Activated CD4-positive, alpha-beta T cell treated with anti-CD3 and anti-CD28 coated beads, Interleukin-2, amount 50 U/mL, for 4 hours (primary cell): ENCODE measurements at places on chromosomes 1 and 21.

DNA sequence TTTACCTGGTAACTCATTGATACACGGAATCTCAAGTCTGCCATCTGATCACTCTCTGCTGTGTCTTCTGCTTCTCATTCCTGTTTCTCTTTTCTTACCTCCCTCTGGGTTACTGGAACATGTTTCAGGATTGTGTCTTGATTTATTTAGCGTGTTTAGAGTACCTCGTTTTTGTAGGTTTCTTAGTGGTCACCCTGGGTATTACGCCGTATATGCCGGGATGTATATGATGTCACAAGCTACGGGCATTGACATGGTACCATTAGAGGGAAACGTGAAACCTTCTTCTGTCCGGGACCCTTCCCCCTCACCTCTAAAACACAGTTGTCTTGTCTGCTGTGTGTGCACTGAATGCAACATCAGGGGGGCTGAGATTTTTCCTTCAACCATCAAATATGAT is 2.8 kb downstream of the ACTRT2 start:
- DNase-seq, result no peak

DNA sequence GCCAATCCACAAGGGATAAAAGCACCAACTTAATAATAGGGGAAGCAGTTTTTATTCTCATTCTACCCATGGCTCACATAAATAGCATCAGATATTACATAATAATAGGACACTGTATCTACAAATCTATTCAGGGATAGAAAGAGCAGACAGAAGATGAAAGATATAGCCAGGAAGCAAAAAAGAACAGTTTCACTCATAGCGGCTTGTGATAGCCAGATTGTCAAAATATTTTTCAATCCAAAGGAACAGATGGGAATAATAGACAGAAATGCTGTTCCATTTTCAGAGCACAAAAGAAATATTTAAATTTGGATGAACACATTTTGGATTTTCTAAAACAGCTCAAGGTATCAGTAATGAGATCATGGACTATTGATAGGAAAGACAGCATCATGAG is 232.5 kb upstream of the GREM2 start:
- no peak for DNase-seq

GRCh38 chr1:97844552-97845089 is 76.2 kb downstream of the DPYD start:
- no peak for DNase-seq

GRCh38 chr1:62209931-62210595 is 15.4 kb downstream of the L1TD1 start:
- no peak for DNase-seq

DNA sequence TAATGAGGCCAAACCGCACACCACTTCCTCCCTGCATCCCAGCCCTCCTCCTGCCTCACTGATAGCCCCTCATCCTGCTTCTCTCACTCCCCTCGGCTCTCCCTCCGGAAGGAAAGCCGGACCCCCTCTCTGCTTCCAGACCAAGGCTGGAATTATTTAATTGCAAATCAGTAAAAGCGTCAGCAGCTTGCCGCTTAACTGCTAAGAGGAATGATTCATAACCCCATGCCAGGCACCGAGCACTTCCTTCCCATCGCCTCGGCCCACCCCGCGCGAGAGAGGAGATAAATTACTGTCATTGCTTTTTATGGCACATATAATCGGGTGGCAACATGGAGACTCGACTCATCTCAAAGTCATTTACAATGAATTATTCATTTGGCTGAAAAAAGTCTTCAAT is 77.3 kb downstream of the UBIAD1 start:
- no peak for DNase-seq

GRCh38 chr1:94379615-94380014 is 38.6 kb upstream of the ABCD3 start:
- DNase-seq, result no peak

GRCh38 chr1:154241703-154242351 is 21.1 kb downstream of the UBAP2L start:
- no peak for DNase-seq

DNA sequence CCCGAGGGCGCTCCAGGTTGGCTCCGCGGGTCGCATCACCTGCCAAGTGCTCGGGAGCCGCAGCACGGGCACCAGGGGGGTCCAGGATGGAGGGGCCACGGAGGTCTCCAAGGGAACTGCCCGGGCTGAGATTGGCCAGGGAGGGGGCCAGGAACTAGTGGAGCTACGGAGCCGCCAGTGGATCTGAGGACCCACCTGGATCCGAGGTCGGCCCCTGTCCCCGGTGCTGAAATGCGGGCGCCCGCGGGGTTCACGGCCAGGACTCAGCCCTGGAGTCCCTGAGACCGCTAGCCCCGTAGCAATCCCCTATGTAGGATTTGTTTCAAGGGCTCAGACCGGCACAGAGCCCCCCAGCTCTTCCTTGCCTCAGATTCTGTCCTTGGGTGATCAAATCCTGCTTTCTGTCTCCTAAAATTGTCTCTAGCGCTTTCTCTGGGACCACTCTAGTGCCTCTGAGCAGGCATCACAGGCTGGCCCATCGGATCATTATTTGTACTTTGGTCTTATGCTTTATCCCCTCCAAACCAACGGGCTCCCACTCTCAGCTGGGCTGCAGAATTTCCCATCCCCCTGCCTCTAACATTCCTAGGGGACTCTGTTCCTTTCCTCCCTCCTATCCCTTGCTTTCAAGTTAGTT is 27.3 kb downstream of the KIAA2013 start:
- DNase-seq, result no peak

GRCh38 chr1:86829321-86829720 is 84.6 kb downstream of the SELENOF start:
- no peak for DNase-seq

DNA sequence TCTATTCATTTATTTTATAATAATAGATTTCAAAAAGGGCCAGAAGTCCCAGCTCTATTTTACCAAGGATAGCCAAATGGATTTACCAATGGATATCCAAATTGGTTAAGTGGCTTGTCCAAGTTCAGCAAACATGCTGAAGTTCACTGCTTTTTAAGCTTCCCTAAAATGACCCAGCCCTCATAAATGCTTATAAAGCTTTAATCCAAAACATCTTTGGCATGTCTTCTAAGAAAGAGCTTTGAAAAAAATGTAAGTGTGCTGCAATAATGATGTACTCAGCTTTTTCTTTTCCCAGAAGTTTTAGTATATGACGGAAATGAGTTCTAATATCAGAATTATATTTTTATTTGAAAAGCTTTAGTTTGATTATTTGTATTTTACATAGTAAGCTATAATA is 451.5 kb upstream of the ADAMTS5 start:
- no peak for DNase-seq

DNA sequence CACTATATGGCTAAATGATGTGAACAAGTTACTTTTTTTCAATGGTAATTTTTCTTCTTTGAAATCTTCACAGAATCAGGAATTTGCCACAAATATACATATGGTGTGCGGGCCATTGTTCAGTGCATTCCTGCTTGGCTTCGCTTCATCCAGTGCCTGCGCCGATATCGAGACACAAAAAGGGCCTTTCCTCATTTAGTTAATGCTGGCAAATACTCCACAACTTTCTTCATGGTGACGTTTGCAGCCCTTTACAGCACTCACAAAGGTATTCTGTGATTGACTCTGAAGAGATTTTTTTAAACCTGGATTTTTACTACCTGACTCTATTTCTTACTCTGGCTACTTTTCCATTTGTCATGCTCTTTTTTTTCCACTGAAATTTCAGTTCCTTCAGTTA is 76.2 kb upstream of the KIAA1614 start:
- no peak for DNase-seq

DNA sequence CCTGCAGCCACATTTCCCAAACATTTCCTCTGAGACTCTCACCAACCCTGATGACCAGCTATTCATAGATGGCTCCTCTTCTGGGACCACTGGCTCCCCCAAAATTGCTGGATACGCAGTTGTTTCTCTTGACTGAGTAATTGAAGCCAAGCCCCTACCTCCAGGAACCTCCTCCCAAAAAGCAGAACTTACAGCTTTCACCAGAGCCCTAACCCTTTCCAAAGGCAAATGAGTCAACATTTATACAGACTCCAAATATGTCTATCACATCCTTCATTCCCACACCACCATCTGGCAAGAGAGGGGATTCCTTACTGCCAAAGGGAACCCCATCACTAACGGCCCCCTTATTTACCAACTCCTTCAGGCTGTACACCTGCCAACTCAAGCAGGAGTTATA is 20.3 kb upstream of the CA6 start:
- no peak for DNase-seq

DNA sequence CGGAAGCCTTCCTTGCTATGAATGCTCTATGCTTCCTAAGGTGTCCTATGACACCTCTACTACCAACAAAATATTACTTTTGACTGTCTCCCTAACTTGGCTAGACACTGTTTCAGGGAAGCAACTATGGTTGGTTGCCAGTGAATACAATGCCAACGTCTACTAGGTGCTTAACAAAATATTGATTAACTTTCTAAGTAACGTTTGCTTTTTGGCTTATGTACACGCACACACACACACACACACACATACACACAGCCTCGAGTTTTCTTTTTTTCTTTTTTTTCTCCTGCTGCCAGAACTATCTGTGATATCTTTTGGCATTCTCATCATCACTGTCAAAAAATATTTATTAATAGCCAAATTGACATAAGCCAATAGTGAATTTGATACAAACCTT is 864.0 kb downstream of the PLA2G4A start:
- DNase-seq, result no peak

- no peak for DNase-seq
Observed at GRCh38 chr1:182754087-182754486, 35.5 kb upstream of the NPL start.

GRCh38 chr1:18279351-18280074 is 171.9 kb downstream of the IGSF21 start:
- DNase-seq, result no peak

DNA sequence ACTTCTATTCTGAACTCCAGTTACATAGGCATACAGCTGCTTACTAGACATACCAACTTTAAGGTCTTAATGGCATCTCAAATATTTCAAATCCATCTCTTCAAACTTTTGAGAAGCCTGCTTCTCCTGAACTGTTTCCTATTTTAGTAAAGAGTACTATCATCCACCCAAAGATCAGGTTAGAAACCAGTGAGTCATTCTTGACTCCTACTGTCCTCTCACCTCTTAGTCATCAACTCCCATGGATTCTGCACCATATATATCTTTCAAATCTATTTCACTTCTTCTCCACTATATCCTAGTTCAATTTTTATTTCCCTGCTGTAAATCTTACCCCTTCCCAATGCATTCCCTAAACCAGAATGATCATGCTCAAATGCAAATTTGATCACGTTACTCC is 18.1 kb upstream of the BEND5 start:
- no peak for DNase-seq

DNA sequence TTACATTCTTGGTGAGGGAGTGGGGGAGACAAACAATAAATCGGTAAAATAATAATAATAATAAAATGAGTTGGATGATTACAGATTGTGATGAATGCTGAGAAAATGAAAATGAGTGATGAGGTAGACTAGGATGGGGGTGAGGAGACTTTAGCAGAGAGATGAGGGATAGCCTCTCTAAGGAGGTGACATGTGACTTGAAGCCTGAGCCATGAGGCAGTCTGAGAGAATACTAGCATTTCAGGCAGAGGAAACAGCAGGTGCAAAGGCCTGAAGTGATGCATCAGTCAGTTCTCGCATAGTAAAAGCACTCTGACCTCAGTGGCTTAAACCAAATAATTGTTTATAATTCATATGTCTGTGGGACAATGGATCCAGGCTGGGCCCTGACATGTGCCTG is 181.2 kb downstream of the AGBL4 start:
- DNase-seq, result no peak

GRCh38 chr1:186301448-186301847 is 73.6 kb downstream of the TPR start:
- no peak for DNase-seq

- no peak for DNase-seq
Observed at GRCh38 chr21:26637201-26637745, 64.2 kb upstream of the CYYR1 start.

DNA sequence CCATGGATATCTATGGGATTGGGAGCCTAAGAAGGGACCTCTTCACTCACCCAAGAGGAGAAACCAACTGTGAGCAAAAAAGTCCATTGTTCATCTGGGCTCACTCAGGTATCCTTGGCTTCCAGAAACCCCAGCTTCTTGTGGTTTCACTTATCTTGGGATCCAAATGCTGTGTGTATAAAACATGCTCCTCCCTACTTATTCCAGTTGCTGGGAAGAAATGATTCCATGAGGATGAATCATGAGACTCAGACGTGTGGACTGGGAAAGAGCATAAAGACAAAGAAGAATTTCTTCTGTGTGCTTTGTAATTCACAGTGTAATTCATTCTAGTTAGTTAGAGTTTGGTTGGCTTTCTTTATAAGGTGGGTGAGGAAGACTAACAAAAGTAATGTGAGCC is 283.7 kb downstream of the ZNF648 start:
- no peak for DNase-seq

DNA sequence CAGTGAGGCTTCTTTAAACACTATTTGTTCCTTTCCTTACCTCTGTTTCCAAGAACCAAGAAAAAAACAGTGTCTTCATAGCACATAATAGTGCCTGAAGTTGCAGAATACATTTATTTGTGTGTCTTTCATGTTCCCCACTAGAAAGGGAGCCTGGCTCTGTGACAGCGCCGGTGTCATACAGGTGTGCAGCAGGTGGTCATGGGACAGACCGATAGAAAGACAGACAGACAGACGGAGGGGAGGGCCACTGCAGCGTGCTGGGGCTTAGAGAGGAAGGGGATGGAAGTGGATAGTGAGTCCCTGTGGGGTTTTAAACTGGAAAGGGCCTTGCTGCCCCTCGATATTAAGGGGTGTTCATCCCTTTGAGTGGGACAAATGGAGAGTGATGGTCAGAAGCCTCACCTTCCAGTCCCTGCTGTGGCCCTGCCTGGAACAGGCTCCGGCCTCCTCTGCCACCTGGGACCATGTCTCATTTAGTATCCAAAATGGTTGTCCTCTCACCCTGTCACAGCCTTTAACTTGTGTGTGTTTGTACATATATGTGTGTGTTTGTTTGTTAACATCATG is 152.9 kb downstream of the PGBD5 start:
- no peak for DNase-seq

DNA sequence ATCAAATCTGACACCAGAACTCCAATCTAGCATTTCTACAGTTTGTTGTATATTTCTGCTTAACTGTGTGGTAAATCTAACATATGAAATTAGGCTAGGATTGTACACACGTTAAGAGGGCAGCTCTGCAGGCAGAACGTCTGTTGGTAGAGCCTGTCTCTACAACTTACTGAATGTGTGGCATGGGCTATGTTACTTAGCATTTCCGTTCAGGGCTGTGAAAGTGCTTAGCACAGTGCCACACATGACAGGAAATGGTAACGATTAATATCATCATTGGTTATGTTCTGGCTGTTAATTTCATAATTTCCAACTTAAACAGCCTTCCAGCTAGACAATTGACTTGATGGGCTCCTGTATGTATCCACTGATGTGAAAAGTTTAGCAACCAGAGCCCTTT is 9.6 kb upstream of the C8B start:
- DNase-seq, result no peak

DNA sequence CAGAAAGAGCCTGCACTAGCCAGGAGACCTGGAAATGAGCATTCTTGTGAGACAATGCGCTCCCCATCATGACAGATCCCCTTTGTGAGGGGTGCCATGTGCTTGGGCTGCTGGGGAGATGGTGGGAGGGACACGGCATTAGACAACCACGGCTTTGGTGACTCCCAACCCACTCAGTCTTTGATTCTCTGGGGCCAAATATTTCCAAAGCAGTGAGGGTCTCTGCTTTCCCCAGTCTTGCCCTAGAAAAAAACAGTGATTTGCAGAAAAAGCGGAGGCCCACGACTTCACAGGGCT is 10.2 kb downstream of the SLC45A3 start:
- no peak for DNase-seq
